ENCODE measurements at places on chromosomes 2 and 18.

GRCh38 chr18:49227441-49228165 lies 232.8 kb downstream of the DYM start:
- DNase-seq: no peak

DNA sequence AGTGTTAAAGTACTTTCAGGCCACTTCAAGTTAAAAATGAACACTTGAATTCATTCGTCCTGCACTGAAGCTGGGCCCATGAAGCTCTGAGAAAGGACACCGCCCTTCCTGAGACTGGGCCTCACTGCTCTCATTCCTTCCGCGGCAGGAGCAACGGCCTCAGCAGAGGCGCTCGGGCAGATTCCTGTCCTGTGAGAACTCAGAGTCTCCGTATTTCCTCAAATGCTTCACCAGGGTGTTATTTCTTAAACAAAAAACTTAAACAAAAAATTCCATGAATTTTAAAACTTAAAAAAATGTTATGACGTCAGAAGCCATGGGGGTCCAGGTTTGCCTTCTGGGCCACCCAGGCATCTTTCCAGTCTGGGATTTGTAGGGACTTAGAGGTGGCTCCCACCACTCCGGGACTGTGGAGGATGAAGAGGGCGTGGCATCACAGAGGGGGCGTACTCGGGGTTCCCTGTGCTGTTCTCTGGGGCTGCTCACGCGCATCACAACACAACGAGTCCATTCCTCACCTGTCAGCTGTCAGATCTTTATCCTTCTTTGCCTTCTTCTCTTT lies 115.9 kb upstream of the ASB18 start:
- no peak for DNase-seq

DNA sequence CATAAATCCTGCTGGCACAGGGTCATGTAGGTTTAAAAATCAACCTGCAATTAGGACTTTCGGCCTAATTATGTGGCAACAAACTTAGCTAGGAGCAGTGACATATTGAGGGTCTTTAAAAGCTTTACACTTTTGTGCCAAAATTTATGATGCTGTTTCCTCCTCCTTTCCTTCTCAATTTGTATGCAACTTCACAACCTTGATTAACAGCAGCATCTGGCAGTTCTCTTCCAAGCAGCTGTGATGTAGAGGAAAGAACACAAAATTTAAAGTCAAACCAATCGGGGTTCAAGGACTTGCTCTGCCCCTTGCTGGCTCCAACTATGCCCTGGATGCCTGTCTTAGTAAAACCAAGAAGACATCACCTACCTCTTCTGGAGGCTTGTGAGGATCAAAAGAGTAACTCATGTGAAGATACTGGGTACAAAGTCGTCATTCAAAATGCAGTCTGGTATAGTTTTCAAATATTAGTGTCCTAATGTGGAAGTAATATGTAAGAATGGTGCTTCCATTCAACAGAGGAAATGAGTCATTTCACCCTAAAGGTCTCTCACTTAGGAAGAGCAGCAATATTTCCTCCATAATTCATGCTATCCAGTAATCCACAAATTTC lies 94.7 kb downstream of the ANKRD44 start:
- DNase-seq: no peak

GRCh38 chr2:85788603-85789002 lies 34.8 kb downstream of the ATOH8 start:
- DNase-seq: no peak

DNA sequence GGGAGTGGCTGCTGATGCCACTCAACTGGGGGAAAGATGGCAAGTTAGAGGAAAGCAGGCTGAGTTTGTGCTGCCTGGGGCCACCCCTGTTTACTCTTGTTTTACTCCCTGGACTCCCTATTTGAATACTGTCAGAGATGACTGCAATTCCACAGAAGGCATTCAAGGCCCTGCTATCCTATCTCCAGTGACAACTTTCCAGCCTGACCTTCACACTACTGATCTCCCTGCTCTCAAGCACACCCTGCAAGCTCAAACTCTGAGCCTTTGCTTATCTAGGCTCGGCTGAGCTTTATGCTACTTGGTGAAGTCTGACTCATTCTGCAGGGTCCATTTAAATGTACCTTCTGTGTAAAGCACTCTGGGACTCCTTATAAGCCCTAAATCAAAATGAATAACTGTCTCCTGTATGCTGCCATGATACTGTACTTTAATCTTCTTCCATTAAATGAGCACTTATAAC lies 39.3 kb upstream of the DSG1 start:
- DNase-seq: no peak

DNA sequence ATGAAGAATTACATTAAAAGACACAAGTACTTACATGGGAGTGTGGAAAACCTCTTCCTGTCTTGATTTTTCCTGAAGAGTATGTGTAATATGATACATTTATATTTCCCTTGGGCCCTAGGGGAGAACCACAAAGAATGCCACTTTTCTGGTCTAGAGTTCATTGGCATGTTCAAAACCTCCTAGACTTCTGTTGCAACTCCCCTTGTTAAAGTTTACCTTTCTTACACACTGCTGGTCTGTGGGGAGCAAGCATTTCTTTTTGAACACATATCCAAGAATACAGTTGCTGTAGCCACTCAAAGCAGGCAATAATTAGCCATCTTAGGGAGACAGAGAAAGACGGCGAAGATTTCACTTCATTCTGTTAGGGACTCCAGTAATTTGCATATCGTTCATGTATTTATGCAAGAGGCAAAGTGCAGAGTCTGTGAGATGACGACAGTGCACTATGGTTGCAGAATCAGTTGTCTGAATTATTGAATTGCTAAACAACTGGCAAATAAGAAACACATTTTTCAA lies 103.5 kb downstream of the NOL4 start:
- DNase-seq: peak; percentile 94

GRCh38 chr2:86443631-86444350 lies 2.6 kb downstream of the KDM3A start:
- no peak for DNase-seq

DNA sequence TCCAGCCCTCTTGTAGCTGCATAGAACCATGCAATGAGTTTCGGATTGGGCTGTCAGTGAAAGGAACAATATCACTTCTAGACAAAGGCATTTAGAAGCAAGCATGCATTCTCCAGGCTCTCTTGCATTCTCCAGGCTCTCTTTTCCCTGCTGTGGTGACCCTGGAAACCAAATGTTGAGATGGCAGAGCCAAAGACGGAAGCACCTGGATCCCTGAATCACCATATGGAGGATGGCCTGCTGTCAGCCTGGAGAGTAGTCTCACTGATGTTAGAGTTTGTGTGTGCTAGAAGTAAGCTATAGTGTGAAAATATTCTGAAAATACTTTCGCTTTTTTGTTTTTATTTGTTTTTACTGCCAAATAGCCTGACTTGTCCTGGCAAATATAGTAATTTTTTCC lies 203.9 kb downstream of the C1D start:
- no peak for DNase-seq

DNA sequence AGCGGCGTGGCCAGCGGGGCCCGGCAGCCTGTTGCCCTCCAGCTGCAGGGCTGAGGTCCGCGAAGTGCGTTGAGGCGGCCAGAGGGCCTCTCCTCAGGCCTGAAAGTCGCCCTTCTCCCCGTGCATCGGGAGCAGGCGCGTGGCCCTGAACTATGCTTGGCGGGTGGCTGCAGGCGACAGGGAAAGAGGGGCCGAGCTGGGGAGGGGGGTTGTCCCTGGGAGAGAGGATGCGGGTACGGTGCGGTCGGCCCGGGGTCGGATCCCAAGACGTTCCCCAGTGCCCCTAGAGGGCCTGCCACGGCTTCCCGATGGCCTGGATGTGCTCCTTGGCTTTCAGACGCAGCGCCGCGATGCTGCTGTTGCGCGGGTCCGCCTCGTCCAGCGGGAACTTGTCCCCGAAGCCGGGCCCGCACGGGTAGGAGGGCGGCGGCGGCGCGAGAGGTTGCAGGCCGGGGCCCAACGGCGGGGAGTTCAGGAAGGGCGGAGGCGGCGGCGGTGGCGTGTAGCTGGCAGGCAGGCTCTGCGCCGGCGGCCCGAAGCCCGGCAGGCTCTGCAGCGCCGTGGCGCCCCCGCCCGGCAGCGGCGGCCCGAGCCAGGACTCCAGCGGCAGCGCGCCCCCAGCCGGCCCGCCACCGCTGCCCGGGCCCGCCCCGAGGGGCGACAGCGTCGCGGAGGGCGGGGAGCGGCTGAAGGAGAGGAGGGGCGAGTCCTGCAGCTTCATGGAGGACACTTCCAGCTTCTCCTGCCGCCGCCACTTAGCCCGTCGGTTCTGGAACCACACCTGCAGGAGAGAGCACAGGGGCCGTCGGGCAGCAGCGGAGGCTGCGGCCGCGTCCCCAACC lies 4.3 kb downstream of the RAX start:
- DNase-seq: peak; percentile 85

DNA sequence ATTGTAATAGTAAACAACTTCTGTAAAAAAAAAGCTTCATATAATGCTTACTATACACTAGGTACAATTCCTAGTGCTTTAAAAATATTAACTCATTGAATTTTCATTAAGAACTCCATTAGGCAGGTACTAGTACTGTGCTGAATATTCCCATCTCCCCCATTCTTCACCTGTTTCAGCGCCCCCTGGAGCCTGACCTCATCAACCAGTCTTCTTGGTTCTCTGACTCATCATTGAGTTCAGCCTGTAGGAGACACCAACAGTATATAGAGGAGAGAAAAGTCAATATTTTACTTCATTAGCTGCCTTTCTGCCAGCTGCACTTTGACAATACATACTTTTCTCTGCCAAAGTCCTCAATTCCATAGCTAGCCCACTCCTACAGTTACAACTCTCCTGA lies 1009.9 kb upstream of the KLHL29 start:
- peak; percentile 23 for DNase-seq

GRCh38 chr2:98394595-98395153 lies 48.4 kb downstream of the CNGA3 start:
- DNase-seq: no peak

- no peak for DNase-seq
Observed at GRCh38 chr18:51211552-51211951, 14.1 kb upstream of the MEX3C start.

GRCh38 chr2:210859314-210859713 lies 302.9 kb downstream of the CPS1 start:
- DNase-seq: no peak

GRCh38 chr2:31033032-31033431 lies 105.2 kb downstream of the GALNT14 start:
- no peak for DNase-seq

DNA sequence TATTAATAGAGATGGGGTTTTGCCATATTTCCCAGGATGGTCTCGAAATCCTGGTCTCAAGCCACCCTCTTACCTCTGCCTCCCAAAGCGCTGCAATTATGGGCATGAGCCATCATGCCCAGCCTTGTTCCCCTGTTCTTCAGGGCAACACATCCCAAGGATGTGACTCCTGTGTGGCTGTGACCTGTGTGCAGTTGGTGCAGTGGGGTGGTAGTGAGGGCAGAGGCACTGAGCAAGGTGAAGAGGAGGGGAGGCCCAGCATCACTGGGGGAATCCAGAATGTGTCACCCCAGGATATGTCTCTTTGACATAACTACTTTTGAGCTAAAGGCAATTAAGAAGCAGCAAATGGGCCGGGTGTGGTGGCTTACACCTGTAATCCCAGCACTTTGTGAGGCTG lies 23.4 kb downstream of the CENPA start:
- DNase-seq: no peak

GRCh38 chr2:38978908-38979307 lies 89.2 kb downstream of the ARHGEF33 start:
- DNase-seq: no peak

DNA sequence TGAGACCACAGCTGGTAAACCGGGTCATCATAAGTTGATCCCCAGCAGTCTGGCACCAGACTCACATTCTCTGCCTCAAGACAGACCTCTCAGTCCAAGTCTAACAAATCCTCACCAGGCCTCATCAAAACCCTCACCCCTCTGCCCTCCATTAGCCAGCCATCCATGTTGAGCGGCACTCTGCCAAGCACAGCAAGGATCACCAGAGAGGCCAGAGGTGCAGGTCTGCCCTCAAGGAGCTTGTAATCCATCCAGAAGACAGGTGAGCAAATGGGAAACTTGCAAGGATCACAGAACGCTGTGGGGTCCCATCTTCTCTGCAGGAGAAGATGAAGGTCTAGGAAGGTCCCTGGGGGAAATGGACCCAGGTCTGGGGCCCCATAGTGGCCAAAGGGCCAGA lies 63.6 kb downstream of the TNS1 start:
- DNase-seq: no peak

DNA sequence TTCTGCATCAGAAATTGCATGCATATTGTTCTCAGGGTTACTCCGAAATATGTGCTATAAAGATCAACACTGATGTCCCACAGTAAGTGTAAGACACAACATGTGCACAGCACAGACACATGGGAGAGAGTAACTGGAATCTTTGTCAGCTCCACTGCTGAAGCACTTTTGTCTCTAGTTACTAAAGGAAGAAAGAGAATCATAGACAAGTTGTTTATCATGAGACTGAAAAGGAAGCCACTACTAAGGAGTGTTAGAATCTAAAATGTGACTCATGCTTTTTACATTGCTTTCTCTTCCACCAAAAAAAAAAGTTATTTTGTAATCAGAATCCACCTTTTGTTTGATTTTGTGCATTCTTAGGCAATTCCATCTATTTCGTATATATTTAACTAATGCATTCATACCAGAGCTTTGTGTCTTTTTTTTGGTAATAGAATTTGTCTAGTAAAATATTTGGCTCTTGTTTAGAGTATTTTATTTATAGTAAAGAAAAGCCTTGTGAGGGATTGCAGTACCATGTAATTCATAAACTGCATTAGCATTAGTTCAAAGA lies 502.4 kb downstream of the FBXO15 start:
- no peak for DNase-seq

DNA sequence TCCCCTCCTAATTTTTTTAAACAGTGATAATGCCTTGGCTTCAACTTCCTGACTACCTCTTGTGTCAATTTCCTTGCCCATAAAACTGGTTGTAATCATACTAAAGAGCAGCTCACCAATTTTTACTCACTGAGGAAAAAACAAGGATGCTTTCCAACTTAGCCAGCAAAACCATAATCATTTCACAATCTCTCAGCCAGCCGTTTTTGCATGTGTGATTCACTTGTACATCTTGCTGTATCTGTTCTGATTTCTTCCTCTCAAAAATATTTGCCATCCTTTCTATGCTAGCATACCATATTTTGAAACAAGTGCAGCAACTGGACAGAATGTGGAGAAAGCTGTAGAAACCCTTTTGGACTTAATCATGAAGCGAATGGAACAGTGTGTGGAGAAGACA lies 60.7 kb downstream of the RAB27B start:
- DNase-seq: no peak

DNA sequence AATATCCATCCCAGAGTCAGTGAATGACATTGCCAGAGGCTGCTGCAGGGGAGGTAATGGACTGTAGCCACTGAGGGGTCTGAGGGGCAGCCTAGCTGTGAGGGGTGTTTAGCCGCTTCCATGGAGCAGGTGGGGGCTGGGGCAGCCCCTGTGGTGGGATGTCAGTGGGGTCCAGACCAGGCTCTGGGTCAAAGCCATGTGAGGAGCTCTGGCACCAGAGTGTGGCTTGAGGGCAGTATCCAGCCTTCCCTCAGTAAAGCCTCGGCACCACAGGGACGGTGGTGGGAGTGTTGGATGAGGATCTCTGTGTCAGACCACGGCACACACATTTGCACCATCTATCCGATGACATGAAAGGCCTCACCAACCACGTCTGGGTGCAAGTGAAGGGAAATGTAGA lies 85.0 kb downstream of the INHBB start:
- no peak for DNase-seq
